WERI-Rb-1 (cell line): ENCODE measurements at places on chromosomes 11 and 22.

DNA sequence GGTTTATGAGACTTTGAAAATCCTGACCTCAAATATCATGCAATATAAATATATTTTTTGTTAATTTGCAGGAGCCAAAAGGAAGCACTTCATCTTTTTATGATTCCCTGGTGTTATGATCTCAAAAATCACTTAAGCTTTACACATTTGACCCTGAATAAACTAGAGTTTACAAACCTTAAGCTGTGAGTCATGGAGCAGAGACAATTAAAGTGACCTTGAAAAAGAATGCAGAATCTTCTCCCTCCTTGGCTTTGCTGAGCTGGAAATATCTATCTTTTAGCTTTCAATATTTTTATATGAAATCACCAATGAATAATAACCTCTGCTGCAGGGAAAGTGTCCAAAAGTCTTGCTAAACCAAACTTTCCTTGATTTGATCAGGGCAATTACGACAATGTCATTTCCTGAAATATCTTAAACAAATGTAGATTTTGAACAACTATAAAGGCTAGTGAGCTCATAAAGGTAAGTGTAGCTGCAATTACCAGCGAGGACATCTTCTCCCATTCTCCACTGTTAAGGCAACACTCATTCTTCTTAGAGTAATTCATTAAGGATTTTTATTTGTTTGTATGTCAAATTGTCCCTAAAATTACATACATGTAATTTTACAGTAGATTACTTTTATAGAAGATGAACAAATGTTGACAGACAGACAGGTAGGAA is 747.0 kb upstream of the LUZP2 start:
- DNase-seq = no peak

DNA sequence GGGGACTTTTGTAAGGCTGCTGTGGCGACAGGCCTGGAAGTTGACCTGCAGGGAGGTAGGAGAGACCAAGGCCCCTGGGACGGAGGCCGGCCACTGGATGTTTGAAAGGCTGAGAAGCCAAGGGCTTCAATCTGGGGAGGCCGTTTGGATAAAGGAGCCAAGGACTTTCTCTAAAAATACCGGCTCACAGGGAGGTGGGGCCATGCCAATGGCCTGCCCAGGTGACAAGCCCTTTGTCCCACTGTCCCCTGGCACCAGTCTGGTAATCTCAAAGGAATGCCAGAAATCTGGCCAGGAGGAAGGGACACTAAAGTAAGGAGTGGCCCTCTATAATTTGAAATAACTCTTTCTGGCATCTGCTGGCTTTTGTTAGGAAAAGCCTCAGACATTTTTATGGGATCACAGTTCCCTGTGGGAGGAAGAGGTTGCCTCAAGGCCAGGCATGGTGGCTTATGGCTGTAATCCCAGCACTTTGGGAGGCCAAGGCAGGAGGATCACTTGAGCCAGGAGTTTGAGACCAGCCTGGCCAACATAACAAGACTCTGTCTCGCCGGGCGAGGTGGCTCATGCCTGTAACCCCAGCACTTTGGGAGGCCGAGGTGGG is 1.9 kb upstream of the CHKA start:
- DNase-seq = no peak

- no peak for DNase-seq
Observed at GRCh38 chr11:57791321-57792059, 29.9 kb downstream of the CTNND1 start.

DNA sequence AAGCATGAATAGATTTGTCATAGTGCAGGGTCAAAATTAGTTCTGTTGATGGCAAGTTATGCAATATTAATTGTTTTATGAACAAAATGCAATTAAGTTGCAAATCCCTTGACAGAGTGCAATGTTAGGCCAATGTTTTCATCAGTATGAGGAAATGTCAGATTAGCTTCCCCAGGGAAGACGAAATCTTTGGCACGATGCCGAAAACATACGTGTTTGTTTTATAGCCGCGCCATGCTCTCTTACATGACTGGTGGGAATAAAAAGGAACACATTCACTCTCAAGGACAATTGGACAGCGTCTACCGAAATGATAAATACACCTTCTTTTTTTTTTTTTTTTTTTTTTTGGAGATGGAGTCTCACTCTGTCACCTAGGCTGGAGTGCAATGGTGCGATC is 27.0 kb downstream of the MFNG start:
- no peak for DNase-seq

DNA sequence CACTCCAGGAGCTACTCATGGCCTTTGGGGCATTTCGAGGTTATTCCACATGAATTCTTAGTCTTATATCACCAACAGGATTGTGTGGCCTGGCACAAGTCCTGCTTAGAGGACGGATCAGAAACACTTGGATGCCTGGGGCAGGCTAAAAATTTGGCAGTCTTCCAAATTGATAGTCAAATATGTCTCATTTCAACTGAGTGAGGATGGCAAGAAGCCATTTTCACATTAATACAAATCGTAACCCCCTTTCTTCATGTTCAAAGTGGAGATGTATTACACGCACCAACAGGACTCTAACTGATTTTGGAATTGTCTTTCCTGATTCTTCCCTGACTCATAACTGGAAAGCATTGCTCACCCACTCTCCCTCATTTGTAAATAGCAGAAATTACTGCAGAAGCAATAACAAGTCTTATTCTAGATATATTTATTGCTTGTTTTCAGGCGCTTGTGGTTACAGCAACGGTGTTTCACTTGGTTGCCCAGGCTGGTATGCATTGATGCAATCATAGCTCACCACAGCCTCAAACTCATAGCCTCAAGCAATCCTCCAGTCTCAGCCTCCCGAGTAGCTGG is 10.3 kb upstream of the CCDC86 start:
- DNase-seq = no peak

DNA sequence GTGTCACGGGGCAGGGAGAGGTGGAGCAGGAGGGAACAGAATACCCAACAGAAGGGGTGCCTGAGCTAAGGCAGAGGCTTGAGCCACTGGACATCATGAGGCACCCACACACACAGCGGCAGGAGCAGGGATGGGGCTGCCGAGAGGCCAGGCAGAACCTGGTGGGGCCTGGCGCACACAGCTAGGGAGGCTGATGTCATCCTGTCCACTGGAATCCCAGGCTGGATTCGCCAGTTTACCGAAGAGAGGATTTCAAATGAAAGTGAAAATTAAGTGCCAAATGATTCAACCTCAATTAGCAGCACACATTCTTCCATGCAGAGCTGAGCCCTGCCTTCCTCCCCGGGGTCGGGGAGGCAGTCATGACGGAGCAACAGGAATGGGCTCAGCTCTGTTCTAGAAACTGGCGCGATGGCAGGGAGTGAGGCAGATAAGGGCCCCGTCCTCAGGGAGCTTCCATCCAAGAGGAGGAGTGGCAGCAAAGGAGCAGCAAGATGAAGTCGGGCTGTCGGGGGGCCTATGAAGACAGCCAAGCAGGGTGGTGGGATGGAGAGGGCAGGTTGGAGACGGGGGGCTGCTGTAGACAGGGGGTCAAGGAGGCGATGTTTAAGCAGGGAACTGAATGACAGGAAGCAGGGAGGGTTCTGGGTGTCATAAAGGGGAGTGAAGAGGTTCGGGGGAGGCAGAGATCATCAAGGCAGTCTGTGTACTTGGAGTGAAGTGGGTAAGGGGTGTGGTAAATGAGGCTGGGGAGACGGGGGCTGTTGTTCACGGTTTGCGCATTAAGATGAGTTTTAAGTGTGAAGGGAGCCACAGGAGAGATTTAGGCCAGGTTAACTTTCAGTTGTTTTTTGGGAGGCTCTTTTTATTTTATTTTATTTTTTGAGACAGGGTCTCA is 6.4 kb downstream of the RAC2 start:
- DNase-seq = no peak
